ENCODE measurements at places on chromosomes 6 and 20.

DNA sequence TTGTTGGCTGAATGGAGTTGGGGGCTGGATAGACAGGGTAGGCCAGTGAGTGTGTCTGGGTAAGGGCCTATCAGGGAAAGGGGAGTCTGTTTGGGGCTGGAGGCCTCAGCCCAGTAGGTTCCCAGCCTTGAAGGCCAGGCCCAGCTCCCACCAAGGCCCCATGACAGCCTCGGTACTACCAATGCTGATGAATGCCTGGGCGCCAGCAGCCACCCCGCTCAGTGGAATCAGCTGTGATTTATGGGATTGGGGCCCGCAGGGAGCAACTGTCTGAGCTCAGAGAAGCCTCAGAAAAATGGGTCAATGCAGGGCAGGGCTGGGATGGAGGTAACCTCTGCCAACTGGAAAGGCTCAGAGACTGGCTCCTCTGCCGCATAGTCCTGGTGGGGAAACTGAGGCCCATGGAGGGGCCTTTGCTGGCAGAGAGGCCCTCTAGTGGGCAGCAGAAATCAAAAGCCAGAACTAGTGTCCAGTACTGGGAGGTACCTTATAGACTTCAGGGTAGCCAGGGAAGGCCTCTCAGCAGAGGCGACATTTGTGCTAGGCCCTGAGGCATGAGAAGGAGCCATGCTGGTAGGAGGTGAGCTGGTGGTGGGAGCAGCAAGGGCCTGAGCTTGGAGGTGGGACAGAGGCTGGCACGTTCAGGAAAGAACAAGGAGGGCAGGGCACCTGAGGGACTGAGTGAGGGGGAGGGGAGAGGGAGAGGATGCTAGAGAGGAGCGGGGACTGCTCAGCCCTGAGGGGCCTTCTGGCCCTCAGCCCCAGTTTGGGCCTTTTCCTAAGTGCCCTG is 36.4 kb downstream of the DLGAP4 start:
- DNase-seq = no peak

DNA sequence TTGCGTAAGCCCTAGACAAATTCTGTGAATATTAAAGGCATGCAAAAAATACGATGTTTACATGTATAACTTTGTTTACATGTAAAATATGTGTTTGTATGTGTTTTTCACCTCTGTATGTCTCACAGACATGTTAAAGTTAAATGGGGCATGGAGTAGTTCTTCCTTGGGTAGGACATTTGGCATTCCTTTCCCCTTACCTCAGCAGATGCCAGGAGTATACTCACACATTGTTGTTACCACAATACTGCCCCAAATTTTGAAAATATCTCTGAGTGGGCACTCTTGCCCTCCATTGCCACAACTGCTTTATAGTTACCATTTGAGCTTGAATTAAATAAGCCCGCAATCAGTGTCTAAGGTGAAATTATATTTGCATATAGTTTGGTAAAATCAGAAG is 147.5 kb downstream of the MYO6 start:
- no peak for DNase-seq

DNA sequence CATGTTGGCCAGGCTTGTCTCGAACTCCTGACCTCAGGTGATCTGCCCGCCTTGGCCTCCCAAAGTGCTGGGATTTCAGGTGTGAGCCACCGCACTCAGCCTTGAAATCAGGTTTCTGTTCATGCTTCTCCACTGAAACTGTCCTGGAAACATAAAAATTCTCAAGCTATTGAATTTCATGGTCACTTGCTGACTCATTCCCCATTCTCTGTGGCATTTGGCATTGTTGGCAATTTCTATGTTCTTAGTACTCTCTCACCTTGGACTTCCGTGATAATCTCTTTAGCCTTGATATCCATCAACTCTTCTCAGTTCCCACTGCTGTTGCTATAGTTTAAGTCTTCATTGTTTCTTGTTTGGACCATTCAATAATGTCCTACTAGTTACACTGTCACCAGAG is 6.2 kb downstream of the SEL1L2 start:
- DNase-seq = no peak

DNA sequence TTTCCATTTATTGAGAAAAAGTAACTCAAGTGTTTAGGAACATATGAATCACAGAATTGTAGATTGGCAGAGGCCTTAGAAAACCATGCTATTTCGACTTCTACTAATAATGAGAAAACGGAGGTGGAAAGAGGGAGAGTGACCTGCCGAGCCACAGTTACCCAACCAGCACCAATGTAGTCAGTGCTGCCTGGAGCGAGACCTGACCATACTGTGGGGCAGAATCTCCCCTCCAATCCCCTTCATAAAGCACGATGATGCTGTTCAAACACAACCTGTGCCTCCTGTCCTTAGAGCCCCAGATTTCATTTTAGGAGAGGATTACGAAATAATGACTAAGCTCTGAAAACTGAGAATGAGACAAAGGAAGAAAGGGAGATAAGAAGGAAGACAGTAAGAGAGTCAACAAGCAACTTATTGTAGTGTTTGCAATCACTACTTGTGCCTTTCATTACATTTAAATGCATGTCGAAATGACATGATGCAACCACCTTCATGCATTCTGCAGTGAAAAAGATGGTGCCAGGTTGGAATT is 70.6 kb downstream of the ATXN1 start:
- DNase-seq = no peak

DNA sequence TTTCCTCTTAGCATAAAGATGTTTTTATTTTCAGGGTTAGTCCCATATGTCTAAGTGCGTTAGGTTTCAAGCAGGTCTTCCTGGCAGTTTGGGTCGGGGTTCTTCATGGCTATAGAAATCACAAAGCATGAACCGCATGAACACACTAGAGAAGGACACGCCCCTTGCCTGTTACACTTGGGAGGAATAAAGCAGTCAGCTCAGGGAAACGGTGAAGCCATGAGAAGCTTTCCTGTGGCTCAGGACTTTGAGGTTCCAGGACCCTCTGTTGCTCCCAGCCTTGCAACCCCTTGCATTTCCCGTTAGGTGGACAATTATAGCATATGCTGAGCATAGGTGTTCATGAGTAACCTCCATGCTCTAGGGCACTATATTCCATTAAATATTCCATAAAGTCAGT is 96.7 kb downstream of the SYCP2 start:
- DNase-seq = no peak

- no peak for DNase-seq
These were observed 49.3 kb downstream of the RALY start for GRCh38 chr20:34043025-34043424.

DNA sequence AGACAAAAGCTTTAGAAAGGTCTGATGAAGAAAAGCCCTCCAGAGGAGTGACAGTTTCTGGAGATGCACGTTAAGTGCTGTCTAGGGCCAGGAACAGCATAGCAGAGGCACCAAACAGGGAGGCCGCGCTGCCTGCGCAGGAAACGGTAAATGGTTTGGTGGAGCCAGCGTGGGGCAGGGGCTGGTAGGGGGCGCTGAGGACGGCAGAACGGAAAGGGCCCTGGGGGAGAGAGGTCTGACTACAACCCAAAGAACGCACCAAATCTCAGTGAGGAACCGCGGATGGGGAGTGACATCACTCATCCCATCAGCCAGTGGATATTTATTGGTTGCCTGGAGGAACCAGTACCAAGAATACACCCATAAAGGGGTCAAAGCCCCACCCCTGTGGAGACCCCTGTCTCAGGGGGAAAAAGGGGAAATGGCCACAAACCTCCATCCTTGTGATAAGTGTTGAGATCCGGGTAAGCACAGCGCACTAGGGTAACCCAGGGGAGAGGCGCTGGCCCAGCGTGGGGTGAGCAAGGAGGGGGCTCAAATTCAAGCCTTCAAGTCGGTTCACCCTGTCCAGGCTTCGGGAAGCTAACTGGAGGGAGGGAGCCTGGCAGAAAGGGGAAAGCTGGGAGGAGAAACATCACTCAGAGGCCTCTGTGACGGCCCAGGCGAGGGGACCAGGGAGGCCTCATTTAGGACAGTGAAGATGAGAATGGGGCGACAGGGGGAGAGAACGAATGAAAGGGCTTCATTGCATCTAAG is 249.2 kb upstream of the QKI start:
- DNase-seq = no peak

- DNase-seq = no peak
These were observed 29.0 kb downstream of the FAM50B start for GRCh38 chr6:3878048-3878666.

GRCh38 chr6:25042036-25042521 is 106.3 kb upstream of the RIPOR2 start:
- DNase-seq = no peak

GRCh38 chr6:16064671-16065072 is 64.2 kb upstream of the MYLIP start:
- no peak for DNase-seq

DNA sequence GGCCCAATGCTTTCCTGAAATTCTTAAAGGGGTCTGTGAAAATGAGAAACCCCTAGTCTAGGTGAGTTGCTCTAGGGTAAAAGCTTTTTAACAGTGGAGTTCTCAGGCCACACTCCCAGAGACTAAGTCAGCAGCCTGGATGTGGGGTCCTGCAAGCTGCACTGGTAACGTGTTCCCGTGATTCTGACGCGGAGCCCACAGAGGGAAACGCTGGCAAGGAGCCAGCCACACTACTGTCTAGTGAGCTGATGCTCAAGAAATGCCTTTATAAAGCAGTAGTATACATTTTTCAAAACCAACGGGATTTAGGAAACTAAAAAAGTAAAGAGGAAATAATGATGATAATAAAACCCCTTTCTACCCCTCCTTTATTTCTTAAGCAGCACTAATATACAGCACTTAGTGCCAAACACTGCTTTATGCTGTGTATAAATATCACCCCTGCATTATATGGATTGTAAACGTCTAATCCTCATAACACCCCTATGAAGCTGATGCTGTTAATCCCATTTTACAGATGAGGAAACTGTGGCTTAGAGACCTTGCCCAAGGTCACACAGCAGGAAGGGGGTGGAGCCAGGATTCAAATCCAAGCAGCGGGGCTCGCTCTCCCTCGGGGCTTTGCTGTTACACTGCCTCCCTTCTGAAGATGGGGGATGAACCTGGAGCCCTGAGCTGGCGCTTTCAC is 25.0 kb downstream of the KCNK15 start:
- no peak for DNase-seq

DNA sequence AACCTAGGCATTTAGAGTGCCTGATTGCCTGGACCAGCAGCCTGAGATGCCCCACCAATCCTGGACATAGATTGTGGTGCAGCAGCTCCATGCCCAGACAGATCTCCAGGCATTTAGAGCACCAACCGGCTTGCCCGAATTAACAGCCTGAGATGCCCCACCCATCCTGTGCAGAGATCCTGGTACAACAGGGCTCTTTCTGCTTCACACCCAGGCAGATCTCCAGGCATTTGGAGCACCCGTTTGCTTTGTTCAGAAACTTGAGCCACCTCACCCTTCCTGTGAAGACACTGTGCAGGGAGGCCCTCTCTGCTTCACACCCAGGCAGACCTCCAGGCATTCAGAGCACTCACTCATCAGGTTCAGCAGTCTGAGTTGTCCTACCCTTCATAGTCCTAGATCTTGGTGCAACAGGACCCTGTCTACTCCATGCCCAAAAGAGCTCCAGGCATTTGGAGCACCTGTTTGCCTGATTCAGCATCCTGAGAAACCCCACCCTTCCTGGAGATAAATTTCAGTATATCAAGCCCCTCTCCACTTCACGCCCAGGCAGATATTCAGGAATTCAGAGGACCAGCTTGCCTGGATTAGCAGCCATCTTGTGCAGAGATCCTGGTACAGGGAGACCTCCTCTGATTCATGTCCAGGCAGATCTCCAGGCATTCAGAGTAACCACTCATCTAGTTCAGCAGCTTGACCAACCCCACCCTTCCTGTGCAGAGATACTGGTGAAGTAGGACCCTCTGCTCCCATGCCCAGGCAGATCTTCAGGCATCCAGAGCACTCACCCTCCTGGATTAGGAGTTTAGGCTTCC is 189.2 kb upstream of the FERMT1 start:
- DNase-seq = no peak

DNA sequence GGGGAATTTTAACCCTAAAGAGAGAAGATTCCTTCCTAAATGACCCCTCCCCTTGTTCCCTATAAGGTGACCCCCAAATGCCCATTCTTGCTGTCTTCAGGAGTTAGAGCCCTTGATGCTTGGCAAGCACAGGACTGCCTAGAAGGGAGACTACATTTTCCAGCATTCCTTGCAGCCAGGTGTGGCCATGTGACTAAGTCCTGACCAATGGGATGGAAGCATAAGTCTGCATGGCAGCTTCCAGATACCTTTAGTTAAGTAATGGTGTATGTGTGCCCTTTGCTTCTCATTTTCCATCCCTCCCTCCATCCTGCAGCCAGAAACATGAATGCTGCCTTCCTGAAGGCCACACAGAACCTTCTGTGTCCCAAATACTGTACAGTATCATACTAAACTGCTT is 5.5 kb downstream of the BFSP1 start:
- DNase-seq = no peak

- DNase-seq = no peak
These were observed 258.2 kb upstream of the NT5E start for GRCh38 chr6:85191656-85192055.

GRCh38 chr6:87766211-87766610 is 64.2 kb upstream of the AKIRIN2 start:
- DNase-seq = no peak

DNA sequence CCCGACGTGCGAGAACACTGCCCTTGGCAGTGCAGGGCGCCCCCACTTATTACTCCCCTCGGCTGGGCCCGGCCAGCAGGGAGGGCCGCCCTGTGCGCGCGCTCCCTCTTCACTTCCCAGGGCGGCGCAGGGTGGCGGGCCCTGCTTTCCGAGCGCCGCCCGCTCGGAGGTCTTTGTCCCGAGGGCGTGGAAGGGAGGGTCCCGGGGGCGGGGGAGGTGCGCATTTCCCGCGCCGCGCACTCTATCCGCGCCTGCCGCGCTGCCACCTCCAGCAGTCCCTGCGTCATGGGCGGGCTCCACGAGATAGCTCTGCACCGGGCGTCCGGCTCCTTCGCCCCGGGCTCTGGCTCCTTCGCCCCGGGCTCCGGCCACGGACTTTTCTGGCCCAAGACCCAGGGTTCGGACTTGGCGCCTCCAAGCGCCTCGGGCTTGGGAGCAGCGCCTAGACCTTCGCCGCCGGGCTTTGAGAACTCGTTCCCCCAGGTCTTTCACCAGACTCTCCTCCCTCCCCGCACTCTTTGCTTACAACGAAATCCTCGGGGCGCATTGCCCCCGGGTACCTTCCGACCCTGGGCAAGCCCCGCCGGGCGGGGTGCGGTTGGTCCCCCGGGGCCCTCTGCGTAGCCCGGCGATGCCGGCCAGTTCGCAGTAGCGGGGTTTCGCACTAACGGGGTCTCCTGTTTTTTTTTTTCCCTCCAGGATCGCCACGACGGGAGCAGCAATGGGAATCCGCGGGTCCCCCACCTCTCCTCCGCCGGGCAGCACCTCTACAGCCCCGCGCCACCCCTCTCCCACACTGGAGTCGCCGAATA is 1.6 kb downstream of the TFAP2C start:
- DNase-seq = no peak

Data from globus pallidus (tissue), 1 donor.